RPMI7951 (cell line): ENCODE measurements at places on chromosomes 3 and 15.

- peak; percentile 32 for DNase-seq
Observed at GRCh38 chr3:141498598-141499223, 11.9 kb downstream of the RASA2 start.

DNA sequence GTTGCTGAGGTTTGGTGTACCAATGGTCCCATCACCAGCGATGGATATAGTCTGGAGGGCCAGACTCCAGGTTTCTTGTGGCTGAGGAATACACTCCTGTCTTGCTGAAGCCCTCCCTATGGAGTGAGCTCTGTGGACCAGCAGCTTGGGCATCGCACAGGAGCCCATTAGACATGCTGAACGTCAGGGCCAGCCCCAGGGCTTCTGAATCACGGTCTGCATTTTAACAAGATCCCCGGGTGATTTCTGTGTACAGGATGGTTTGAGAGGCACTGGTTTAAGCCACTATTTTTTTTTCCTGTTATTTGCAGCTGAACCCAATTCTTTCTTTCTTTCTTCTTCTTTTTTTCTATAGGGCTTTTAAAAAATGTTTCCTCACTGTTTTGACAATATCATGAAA is 69.5 kb upstream of the XCR1 start:
- peak; percentile 84 for DNase-seq

- peak; percentile 80 for DNase-seq
Observed at GRCh38 chr15:92625251-92625980, 30.2 kb downstream of the FAM174B start.

DNA sequence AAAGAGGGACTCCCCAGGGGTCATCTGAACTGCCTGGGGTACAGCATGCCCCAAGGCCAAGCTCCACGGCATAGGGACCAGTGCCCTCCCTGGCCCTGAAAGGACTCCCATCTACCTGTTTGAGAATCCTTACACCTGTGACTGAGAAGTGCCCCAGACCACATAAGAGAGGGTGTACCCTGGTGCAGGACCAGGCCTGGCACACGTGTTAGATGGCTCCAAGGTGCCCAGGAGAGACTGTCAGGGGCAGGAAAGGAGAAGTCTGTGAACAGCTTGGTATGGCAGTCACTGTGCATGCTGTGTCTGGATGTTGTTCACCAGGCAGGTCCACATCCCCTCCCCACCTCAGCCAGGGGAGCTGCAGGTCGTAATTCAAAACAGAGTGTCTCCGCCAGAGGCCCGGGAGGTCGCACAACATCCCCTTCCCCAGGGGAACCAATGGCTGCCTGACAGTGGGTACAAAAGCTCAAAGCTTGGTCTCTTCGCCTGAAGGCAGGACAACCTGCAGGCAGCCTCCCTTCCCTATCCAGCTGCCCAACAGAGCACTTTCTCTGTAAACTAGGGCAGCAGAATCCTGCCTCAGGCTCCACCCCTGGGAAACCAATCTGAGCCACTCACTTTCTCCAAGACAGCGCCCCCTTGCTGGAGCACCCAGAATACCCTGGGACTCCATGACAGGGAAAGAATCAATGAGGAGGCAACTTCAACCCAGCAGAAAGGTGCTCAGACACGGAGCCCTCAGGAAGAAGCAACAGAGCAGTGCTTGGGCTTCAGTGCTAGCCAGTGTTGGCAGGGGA is 3.9 kb downstream of the NUP210 start:
- no peak for DNase-seq

DNA sequence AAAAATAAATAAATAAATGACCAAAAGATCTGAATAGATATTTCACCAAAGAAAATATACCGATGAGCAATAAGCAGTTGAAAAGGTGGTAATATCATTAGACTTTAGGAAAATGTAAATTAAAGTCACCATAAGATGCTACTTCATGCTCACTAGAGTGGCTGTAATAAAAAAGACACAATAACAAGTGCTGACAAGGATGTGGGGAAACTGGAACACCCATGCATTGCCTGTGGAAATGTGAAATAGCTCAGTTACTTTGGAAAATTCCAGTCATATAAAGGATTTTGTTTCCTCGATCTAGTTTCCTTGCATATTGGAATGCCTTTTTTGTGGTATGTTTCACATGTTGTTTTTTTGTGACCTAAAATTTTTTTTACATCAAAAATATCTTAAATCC is 36.0 kb upstream of the LRIG1 start:
- DNase-seq = no peak

- DNase-seq = no peak
Observed at GRCh38 chr3:105656651-105657504, 211.9 kb downstream of the CBLB start.

GRCh38 chr15:69880571-69881301 is 217.0 kb downstream of the TLE3 start:
- no peak for DNase-seq

DNA sequence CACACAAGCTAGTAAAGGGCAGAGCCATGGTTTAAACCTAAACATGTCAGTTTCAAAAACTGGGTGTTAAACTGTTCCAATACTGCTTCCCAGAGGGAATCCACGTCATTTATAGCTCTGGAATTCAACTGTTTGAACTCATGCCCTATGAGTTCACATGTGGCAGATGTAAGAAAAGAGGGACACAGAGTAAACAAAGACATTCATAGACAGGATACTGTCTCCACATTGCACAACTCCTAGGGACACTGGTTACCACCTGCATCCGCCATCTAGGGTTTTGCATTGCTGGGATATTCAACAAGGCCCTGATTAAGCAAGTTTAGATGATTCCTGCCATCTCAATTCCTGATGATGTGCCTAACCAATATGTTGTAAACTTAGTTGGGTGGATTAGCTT is 134.1 kb upstream of the COL8A1 start:
- DNase-seq = peak; percentile 88

GRCh38 chr15:101258238-101259144 is 6.6 kb upstream of the CHSY1 start:
- peak; percentile 72 for DNase-seq

DNA sequence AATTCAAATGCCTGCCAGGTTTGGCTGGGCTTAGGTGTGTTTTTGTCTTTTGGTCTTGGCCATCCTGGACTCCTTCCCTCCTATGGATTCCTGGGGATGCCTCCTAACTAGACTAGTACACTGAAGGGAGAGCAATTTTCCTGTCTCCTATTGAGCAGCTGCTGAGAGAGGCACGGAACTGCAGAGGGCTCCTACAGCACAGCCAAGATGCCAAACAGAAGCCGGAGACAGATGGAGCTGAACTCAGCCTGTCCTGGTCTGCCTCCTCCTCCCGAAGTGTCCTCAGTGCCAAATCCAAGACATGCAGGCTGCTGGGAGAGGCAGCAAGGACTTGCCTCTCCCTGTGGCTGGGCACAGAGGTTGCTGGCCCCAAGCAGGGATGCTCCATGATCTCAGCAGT is 256.6 kb upstream of the PROK2 start:
- peak; percentile 29 for DNase-seq

- DNase-seq = no peak
Observed at GRCh38 chr15:92044203-92044909, 190.8 kb downstream of the SLCO3A1 start.

DNA sequence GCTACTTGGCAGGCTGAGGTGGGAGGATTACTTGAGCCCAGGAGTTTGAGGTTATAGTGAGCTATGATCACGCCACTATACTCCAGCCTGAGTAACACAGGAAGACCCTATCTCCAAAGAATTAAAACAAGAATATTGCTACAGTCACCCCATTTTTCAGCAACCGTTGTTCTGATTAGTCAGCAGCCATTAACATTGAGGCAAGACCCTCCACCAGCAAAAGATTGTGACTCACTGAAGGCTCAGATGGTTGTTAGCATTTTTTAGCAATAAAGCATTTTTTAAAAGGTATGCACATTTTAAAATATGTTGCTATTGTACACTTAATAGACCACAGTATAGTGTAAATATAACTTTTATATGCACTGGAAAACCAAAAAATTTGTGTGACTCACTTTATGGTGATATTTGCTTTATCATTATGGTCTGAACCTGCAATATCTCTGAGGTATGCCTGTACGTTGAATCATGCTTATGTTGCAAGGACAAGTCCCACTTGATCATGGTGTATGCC is 492.6 kb downstream of the SQOR start:
- DNase-seq = no peak

GRCh38 chr15:101121511-101122090 is 130.2 kb downstream of the CHSY1 start:
- peak; percentile 77 for DNase-seq

- DNase-seq = no peak
Observed at GRCh38 chr15:99628374-99629001, 62.7 kb downstream of the MEF2A start.

DNA sequence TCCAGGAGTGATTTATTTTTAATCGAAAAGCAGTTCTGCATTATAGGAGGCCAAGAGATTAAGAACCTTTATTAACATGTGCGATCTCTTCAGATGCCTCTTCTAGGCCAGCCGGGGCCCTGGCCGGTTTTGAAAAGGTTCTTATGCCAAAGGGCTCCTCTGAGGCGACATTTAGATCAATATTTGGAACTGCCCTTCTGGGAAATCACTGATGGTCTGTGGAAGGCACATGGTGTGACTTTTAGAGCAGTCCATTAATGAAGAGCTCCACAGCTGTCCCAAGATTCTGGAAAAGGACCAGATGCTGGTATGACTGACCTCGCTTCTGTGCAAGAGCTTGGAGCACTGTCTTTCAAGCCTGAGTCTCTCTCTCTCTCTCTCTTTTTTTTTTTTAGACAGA is 19.7 kb downstream of the MGLL start:
- no peak for DNase-seq

DNA sequence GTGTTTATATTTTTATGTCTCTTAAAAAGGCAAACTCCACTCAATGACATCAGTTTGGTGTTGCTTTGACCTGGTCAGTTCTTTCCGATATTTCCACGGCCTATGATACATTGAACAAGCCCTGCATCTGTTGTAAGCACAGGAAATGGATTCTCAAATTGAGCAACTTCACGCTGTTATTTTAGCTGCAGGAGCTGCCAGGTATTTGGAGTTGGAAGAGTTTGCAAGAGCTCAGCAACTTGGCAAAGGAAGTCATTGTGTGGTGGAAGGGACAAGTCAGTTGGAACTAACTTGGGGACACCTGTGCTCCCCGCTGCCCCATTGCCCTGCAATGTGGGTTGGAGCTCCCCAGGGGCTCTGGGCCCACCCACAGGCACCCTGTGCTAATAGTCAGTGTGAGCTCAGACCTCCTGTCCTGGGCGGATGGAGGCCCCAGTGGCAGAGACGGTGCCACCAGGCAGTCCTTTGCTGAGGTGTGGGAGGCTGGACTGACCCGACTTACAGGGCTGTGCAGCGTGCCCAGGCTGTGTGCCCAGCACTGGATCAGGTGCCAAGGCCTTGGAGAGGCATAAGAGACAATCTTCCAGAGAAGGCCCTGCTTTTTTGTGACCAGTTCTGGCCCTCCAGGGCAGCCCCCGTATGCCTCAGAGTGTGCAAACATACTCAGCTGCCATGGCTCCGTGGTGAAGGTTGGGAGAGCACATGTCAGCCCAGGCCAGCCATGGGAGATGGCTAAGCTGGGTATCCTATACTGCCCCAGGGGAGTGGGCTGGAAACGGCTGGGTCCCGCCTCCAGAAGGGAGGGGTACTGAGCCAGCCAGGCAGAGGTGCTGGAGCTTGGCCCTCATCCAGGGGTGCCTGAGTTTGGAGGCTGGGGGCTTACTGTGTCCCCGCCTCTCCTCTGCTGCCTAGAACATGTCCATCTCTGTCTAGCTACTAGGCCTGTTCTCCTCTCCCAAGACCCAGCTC is 43.5 kb downstream of the KY start:
- no peak for DNase-seq

GRCh38 chr3:27508424-27508823 is 24.2 kb upstream of the SLC4A7 start:
- no peak for DNase-seq

DNA sequence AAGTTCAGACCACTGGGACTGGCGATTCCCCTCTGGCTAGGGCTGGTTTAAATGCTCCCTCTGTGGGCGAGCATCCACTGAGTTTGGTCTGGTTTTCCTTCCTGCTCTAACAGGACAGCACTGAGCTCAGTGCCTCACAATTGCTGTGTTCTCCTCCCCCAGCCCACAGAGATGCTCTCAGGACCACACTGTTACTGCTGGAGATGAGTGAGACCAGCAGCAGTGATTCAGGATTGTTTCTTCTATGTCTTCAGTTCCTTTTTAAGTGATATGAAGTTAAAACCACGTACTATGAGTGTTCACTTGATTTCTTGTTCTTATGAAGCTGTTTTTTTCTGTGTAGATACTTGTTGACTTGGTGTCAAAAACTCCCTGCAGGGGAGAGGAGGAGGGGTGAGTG is 180.4 kb upstream of the COL8A1 start:
- no peak for DNase-seq

GRCh38 chr3:134453631-134454030 is 32.2 kb downstream of the ANAPC13 start:
- no peak for DNase-seq

GRCh38 chr3:177308911-177309310 is 111.6 kb upstream of the TBL1XR1 start:
- no peak for DNase-seq

DNA sequence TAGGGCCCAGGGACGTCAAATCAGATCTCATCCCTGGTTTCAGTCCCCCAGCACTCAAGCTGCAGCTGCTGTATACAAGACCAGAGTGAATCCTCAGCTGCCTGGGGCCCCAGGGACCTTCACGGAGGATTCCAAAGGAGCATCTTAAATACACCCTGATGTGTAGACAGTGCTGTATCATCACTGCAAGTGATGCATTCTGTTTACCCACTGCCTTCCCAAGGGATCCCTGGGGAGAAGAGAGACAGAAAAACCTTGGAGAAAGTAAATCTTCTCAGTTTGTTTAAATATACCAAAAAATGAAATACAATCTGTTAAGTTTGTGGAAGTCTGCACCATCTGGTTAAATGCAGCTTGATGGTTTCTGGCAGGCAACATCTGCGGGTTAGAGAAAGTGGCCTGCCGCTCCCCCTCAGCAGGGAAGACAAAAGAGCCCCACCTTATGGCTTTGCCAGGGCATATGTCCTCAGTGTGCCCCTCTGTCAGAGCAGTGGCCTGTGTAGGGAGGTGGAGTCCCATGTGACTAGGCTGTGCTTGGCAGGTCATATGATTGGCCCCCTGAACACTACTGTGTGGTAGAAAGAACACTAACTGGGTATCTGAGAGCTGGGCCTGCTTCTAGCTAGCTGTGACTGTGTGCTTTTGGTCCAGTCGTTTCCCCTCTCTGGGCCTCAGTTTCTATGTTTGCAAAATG is 222.2 kb upstream of the TRIM42 start:
- DNase-seq = no peak

DNA sequence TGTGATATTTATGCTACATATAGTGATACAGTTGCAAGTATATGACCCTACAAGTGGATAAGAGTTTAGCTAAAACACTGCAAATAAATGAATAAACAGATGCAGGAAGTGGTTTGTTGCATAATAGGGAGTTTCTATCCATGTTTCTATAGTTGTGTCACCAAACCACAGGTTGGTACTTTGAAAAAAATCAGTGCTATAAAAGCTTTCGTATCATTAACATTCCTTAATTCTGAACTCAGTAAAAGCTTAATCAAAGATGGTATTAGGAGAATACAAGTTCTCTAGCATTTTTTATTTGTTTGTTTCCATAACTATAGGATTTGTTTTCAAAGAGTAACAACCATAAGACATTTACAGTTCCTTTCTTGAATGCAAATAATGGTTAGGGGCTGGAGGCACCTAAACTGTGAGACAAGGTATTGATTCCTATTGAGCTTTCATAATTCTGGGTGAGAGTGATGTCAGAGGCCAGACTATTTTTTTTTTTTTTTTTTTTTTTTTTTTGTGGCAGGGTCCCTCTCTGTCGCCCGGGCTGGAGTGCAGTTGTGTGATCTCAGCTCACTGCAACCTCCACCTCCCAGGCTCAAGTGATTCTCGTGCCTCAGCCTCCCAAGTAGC is 29.6 kb downstream of the CPOX start:
- peak; percentile 83 for DNase-seq

- no peak for DNase-seq
Observed at GRCh38 chr3:117261983-117262421, 552.4 kb downstream of the TUSC7 start.
